ENCODE measurements at places on chromosomes 16 and 17.

GRCh38 chr17:10773391-10773790 lies 30.5 kb downstream of the TMEM238L start:
- no peak for DNase-seq

DNA sequence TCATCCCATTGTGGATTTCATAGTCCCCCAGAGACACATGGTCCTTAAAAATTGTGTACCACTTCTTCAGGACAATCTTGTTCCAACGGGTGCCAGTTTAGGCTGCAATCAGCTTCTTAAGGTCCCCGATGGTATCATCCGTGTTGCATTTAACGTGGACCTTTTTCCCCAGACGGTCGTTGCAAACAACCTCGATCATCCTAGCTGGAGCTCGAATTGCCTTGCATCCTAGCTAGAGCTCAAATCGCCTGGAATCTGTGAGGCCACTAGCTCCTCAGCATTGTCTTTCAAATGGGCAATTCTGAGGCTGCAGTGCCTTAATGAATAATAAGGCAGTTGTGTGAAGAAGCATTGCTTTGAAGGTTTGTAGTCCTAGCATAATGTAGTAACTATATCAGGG lies 37.7 kb upstream of the RHBDL3 start:
- no peak for DNase-seq

DNA sequence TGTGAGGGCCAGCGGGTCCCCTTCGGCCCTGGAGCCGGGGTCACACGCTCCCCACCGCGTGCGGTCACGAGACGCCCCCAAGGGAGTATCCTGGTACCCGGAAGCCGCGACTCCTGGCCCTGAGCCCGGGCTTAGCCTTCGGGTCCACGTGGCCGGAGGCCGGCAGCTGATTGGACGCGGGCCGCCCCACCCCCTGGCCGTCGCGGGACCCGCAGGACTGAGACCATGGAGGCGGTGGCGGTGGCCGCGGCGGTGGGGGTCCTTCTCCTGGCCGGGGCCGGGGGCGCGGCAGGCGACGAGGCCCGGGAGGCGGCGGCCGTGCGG lies at the start of gene NAGLU:
Gene NAGLU, plus strand, starts transcription at position 194 of the 324 bp plus-strand sequence. Its CDS starts 32 bp downstream, at position 226.
- peak; percentile 68 for DNase-seq

- no peak for DNase-seq
Measured at GRCh38 chr17:38885728-38886642, 16.1 kb downstream of the LASP1 start.

- no peak for DNase-seq
Measured at GRCh38 chr17:41967921-41968578, 1.5 kb downstream of the CNP start.

DNA sequence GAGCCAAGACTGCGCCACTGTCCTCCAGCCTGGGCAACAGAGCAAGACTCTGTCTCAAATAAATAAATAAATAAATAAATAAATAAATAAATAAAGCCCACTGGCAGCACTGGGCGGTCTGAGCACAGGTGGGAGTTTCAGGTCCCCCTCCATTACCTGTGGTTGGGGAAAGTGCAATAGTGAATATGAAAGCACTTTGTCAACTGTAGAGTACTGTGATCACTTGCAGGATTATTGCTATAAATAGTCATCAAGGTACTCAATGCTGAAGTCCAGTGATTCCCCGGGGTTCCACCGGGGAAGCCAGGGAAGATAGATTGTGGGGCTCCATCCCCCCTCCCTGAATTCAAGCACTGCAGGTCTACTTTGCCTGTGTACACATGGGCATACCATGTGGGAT lies 42.7 kb upstream of the CPNE2 start:
- no peak for DNase-seq

DNA sequence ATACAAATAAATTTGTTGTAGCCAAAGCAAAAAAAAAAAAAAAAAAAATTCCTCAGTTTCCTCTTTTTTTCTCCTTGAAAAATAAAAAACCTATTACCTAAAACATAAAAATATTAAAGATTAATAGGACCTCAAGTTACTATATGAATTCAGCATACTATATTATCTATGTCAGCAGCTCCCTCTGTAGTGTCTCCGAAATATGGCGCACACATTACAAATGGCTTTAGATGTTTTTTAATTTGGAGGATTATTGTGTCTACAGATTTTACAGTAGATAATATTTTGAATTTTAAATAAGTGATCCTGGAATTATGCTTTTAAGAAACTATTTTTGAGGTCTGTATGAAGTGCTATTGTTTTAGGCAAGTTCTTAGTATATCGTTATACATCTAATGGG lies 94.4 kb downstream of the NLK start:
- DNase-seq, result no peak

GRCh38 chr17:73292031-73292531 lies 19.7 kb downstream of the CDC42EP4 start:
- no peak for DNase-seq

GRCh38 chr16:67562526-67562917 lies at the start of gene CTCF:
CTCF (plus strand) TSS chr16:67562526; CDS start chr16:67610833, 48,307 bp downstream.
- DNase-seq, result peak; percentile 92

GRCh38 chr17:2712300-2713043 lies 908 bp upstream of the CLUH start:
- DNase-seq, result no peak

DNA sequence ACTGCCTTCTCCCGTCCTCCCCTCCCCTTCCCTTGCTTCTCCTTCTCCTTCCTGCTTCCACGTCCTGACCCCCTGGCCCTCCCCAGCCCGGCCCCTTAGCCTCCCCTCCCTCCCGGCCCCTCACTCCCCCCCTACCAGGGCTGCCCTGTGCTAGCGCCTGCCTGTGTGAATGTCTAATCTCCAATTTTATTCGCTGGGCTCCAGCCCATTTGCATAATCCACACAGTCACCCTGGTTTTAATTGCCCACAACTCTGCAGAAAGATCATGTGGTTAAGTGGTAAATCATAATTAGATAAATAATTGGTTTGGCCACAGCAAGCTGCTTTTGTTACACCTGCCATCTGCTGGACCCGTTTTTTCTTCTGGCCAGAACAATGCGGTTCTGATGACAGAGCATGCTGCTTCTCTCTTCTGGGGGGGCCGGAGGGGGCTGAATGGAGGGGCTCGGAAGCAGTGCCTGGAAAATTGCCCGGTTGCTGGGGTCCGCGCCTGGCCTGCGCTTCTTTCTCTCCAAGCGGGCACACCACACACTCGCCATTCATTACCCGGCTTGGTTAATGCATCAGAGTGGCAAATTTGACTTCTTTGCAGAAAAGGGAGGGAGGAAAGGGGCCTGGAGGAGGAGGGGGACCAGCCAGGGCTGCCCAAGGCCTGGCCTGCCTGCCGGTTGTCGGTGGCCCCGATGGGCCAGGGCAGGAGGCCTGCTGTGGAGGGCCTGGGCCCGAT lies 19.5 kb upstream of the GSE1 start:
- DNase-seq, result no peak

GRCh38 chr17:71757956-71758355 lies 362.9 kb upstream of the SOX9 start:
- DNase-seq, result no peak

GRCh38 chr16:85612191-85612800 lies 826 bp upstream of the GSE1 start:
- peak; percentile 43 for DNase-seq

Data from CD4-positive, alpha-beta memory T cell (primary cell).